ENCODE measurements at places on chromosomes 16 and 17.

- DNase-seq, result no peak
These were observed 3.8 kb upstream of the ICAM2 start for GRCh38 chr17:64024215-64024654.

GRCh38 chr17:57785022-57785421 lies 39.9 kb upstream of the CCDC182 start:
- DNase-seq, result no peak

GRCh38 chr17:7915179-7915610 lies 894 bp downstream of the RNF227 start:
- DNase-seq, result peak; percentile 60

DNA sequence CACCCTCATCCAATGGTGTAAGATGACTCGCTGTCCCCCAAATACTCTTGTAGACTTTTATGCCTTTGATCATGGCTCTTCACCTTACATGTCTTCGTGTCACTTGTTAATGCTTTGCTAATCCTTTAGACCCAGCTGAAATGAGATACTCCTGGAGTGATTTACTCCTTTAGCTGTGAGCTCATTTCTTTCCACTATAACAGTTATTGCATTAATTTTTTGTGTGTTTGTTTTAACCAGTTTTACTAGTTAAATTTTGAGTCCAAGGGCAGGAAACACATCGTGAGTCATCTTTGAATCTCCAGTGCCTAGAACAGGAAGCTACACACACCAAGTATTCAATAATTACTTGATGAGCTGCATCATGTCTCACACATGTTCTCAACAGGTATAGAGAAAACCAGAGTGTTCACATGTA lies 6.5 kb upstream of the CTCF start:
- no peak for DNase-seq

DNA sequence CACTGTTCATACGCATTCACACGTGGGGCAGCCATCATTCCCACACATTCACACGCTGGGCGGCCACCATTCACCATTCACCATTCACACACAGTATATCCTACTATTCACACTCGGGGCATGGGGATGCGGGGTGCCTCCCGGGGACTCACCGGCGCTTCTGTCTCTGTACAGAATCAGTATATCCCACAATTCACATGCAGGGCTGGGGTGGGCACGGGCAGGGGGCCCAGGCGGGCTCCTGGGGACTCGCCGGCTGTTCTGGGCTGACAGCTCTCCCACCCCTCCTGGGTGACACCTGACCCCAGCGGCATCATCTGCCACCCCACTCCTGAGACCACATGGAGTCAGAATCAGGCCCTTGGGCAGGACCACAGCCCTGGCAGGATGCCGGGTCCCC lies 9.6 kb downstream of the NME3 start:
- DNase-seq, result no peak

- no peak for DNase-seq
These were observed 7.4 kb downstream of the CAPN15 start for GRCh38 chr16:534856-535445.

DNA sequence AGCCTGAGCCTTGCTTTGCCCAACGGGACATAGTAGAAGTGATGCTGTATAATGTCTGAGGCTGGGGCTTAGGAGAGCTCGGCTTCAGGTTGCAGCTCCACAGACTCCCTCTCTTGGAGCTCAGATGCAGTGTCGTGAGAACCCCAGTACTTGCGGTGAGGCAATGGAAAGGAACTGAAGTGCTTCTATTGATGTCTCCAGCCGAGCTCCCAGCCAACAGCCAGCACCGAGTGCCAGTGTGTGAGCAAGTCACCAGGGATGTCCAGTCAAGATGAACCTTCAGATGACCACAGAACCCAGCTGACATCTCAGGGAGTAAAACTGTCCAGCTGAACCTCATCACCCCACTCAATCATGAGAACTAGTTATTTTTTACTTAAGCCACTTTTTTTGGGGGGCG lies 268.1 kb downstream of the IRF8 start:
- no peak for DNase-seq

- DNase-seq, result no peak
These were observed 59.0 kb downstream of the TANGO6 start for GRCh38 chr16:68902003-68902968.

GRCh38 chr17:39800540-39800939 lies 62.8 kb downstream of the GRB7 start:
- no peak for DNase-seq

- DNase-seq, result peak; percentile 13
These were observed 30.0 kb downstream of the SNN start for GRCh38 chr16:11698271-11698689.

GRCh38 chr16:29766571-29766970 lies 11.5 kb upstream of the ZG16 start:
- DNase-seq, result no peak

DNA sequence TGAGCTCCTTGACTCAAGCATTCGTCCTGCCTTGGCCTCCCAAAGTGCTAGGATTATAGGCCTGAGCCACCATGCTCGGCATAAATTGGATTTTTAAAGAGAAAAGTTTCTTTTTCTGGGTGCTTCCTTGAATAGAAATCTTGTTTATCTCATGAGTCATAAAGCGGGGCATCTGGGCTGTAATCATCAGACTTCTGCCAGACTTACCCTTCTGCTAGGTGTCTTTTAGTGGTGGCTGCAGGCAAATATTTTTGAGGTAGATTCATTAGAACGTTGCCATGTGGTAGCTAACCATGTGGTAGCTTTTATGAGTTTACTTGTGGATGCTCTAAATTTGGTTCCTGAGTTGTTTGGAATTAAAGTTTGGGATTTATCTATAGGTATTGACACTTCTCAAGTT lies 13.4 kb downstream of the PGS1 start:
- DNase-seq, result no peak

GRCh38 chr17:46865100-46865499 lies 13.7 kb downstream of the WNT9B start:
- no peak for DNase-seq

- DNase-seq, result no peak
These were observed 45.2 kb upstream of the MAP3K14 start for GRCh38 chr17:45361976-45362375.

DNA sequence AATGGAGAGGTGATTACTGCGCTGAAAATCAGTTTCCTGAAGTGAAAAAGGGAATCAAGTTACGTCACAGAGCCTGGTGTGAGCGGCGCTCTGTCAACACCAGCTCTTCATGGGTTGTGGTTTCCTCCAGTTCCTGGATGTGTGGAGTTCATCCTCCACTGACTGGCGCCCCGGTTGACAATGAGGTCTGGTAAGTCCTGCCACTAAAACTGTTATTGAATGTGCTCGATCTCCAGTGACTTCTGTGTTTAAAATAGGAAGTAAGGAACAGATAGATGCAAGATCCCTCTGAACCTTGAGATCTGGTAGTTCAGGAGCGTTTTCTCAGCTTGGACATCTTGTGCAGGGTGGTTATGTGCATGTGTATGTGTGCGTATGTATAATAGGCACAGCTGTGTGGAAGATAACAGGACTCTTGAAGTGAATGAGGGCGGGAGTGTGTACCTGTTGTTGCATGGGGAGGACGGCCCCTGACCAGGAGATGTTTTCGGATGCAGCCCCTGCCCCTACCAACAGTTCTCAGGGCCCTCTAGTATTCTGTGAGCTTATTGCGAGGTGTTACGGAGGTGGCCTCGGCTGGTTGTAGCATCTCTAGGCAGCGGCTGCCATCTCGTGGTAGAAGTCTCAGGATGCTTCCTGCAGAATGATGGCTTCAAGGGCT lies 22.0 kb upstream of the GOT2 start:
- DNase-seq, result peak; percentile 67

GRCh38 chr16:78473031-78473699 lies 373.7 kb downstream of the WWOX start:
- no peak for DNase-seq
